Psoas muscle (tissue), 8 donors: ENCODE measurements at places on chromosomes 6 and 20.

DNA sequence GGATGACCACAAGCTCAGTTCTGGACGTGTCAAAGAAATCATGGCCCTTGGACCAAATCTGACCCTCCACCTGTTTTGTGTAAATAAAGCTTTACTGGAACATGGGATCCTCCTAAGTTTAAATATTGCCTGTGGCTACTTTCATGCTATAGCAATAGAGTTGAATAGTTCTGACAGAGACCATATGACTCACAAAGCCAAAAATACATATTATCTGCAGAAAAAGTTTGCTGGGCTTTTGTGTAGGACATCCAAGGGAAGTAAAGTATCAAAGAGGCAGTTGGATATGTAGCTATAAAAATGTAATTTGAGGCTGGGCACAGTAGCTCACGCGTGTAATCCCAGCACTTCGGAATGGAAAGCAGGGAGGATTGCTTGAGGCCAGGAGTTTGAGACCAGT lies 78.9 kb downstream of the TOX2 start:
- DNase-seq = no peak
- H3K27me3 ChIP-seq = no peaks in the 10 kb centered on the region

DNA sequence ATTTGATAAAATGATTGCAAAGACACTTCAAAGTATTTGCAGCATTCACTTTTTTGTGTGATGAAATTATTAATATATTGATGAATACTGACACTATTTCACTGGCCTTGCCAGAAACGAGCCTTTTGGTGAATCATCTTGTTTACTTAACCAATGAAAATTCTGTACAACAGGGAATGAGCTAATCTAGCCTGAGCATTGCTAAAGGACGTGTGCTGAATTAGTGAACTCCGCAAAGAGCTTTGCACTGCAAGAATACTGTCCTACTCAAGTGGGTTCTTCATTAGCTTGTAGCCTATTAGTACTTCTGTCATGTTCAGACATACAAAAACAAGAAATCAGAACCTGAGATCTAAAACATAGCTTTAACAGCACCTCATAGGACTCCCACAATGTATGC lies 172.0 kb upstream of the NRSN1 start:
- no peaks in the 10 kb centered on the region for H3K4me1 ChIP-seq
- H3K4me3 ChIP-seq = no peak overlapping the region
- H3K27ac ChIP-seq = no peak overlapping the region
- no peak for DNase-seq
- no peaks in the 10 kb centered on the region for H3K36me3 ChIP-seq

- H3K27ac ChIP-seq = no peak overlapping the region
- no peaks in the 10 kb centered on the region for H3K4me1 ChIP-seq
- H3K27me3 ChIP-seq = no peaks in the 10 kb centered on the region
- H3K36me3 ChIP-seq = no peaks in the 10 kb centered on the region
- no peak overlapping the region for H3K4me3 ChIP-seq
Observed at GRCh38 chr20:32727683-32728082, 15.6 kb downstream of the COMMD7 start.

- no peak for DNase-seq
- H3K27me3 ChIP-seq = no peaks in the 10 kb centered on the region
- no peak overlapping the region for H3K4me3 ChIP-seq
- peaks cover 30% of the 10 kb centered on the region for H3K4me1 ChIP-seq
Observed at GRCh38 chr6:140320081-140321080, 945.9 kb upstream of the CITED2 start.

DNA sequence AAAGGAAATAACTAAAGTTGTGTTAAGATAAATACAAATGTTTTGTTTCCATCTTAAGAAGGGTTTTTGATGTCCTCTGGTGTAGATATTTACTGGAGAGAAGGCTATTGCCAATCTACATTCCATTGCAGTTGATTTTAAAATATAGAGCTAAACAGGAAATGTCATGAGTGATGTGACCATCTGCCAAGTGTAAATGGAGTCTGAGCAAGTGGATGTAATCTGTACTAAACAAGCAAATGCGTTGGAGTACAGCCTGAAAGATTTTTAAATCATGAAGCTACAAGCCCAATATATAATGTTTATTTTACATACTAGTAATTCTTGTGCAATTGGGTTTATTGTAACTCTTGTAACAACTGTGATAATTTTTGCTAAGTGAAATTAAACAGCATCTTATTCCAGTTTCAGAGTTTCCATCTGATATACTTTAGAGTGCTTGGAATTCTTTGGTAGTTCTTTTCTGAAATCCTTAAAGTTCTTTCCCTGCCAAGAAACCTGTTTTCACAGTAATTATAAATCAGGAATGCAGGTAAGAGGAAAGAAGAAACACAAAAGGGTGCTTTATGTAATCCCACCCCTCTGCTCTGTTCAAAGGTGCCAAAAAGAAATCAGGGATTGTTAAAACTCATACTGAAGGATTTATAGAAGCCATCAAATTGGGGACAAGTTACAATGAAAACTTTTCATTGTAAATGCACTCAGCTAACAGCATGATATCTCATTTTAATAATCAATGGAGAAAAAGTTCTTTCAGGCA lies 47.2 kb upstream of the FLRT3 start:
- H3K36me3 ChIP-seq = no peaks in the 10 kb centered on the region
- H3K4me1 ChIP-seq = no peaks in the 10 kb centered on the region
- H3K27me3 ChIP-seq = no peaks in the 10 kb centered on the region
- H3K27ac ChIP-seq = no peak overlapping the region
- no peak for DNase-seq
- no peak overlapping the region for H3K4me3 ChIP-seq

GRCh38 chr6:32975886-32976285 lies 7.5 kb downstream of the BRD2 start:
- H3K4me3 ChIP-seq = peak overlapping the region; percentile 79
- no peak for DNase-seq
- H3K27ac ChIP-seq = no peak overlapping the region
- H3K27me3 ChIP-seq = no peaks in the 10 kb centered on the region
- peaks cover 35% of the 10 kb centered on the region for H3K36me3 ChIP-seq

GRCh38 chr6:12916006-12916405 lies 199.4 kb downstream of the PHACTR1 start:
- no peak overlapping the region for H3K27ac ChIP-seq
- no peaks in the 10 kb centered on the region for H3K36me3 ChIP-seq
- DNase-seq = no peak
- H3K27me3 ChIP-seq = no peaks in the 10 kb centered on the region
- no peak overlapping the region for H3K4me3 ChIP-seq

DNA sequence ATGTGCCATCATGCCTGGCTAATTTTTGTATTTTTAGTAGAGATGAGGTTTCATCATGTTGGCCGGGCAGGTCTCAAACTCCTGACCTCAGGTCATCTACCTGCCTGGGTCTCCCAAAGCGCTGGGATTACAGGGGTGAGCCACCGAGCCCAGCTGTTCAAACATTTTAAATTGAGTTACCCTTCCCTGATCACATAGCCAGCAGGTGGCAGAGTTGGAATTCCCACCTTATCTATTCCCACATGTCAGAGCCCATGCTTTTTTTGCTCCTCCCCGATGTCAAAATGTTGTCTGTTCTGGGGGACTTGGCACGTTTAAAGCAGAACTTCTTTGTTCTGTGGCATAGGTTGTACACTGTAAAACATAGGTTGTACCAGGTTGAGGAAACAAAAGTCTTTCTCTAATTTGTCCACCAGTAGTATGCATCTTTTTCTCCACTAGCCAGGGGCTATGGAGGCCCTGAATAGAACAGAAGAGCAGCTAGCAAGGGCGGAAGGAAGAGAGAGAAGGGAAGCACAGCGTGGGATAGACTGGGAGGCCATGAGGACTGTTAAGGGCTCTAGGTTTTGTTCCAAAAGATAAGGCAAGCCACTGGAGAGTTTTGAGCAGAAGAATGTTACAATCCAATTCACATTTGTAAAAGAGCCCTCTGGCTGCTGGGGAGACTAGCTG lies 7.3 kb upstream of the LBP start:
- no peak for DNase-seq
- H3K27ac ChIP-seq = no peak overlapping the region
- H3K36me3 ChIP-seq = no peaks in the 10 kb centered on the region
- no peaks in the 10 kb centered on the region for H3K27me3 ChIP-seq
- peaks cover 3% of the 10 kb centered on the region for H3K4me1 ChIP-seq

GRCh38 chr20:3933218-3933617 lies 44.0 kb downstream of the PANK2 start:
- peaks cover 43% of the 10 kb centered on the region for H3K4me1 ChIP-seq
- no peaks in the 10 kb centered on the region for H3K36me3 ChIP-seq
- peak overlapping the region; percentile 65 for H3K27ac ChIP-seq
- H3K27me3 ChIP-seq = no peaks in the 10 kb centered on the region

DNA sequence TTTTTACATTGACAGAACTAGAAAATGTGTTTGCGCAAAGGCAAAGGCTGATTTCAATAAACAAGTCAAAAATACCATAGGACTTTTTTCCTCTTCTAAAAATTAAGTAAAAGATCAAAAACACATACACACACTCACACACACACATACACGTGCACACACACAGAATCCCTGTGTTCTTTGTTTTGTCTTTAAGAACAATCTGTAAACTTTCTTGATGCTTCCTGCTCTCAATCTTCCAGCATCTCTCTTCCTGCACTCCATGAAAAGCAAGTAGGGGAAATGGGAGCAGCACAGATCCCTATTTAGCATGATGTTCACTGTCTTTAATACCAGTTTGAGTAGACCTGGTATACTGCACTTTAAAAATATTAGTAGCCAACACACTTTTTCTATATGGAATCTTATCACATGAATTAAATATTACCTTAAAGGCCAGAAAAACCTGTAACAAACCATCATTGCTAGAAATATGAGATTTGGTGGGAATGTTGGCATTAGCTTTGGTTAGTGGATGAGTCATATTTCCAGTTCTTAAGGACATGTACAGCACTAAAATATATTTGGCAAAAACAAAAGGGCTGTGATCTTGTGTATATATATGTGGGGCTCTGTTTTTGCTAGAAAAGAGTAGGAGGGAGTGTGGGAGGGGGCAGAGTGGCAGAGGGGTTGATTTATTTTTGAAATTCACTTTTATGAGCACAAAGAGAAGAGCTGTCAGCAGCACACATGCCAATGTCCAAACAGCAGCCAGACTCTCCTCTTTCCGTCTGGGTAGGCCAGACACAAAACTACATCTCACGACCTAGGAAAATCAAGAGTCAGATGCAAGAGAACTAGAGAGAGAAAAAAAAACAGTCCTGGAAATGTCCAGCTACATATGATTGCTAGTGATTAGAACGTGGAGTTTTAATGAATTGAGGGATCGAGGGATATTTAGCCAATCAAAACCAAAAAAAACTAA lies 4.6 kb downstream of the PTPRK start:
- H3K36me3 ChIP-seq = no peaks in the 10 kb centered on the region
- DNase-seq = no peak
- H3K4me1 ChIP-seq = peaks cover 18% of the 10 kb centered on the region
- no peak overlapping the region for H3K4me3 ChIP-seq
- H3K27me3 ChIP-seq = no peaks in the 10 kb centered on the region

DNA sequence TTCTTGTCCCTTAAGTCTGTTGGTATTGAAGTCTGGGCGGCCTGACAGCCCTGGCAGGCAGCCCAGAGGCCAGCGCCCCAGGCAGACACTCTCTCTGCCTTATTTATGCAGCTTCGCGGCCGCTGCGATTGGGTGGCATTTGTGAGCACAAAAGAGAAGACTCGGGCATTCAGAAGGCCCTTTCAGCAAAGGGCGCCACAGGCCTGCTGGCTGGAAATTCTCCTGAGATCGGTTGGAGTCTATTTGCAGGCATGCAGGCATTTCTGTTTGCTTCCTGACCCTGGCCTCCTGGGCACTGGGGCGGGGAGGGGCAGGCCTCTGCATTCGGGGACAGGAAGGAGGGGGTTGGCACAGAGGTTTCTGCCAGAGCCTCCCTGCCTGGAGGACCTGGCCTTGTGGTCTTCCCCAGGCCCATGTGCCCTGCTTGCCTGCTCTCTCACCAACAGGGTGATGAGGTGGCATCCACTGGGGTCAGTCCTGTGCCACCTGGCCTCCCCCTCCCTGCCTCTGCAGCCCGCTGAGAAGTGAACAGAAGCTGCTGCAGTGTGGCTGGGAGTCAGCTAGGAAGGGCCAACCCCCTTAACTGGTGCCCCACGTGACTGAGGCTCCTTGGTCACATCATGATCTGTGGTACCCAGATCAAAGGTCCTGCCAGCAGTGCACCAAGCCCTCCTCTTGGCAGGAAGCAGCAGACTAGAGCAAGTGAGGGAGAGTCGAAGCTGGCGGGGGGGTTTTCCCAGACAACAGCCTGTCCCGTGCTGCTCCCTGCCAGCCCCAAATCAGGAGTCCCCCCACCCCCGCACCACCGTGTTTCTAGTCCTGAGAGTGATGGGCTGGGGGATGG lies 16.6 kb upstream of the CCDC167 start:
- DNase-seq = no peak
- no peak overlapping the region for H3K4me3 ChIP-seq
- no peak overlapping the region for H3K27ac ChIP-seq
- no peaks in the 10 kb centered on the region for H3K27me3 ChIP-seq

GRCh38 chr20:3221398-3222226 lies 12.3 kb downstream of the ITPA start:
- DNase-seq = peak; percentile 79
- H3K4me3 ChIP-seq = no peak overlapping the region
- no peaks in the 10 kb centered on the region for H3K27me3 ChIP-seq
- peak overlapping the region; percentile 74 for H3K27ac ChIP-seq
- peaks cover 39% of the 10 kb centered on the region for H3K36me3 ChIP-seq
- H3K4me1 ChIP-seq = peaks cover 31% of the 10 kb centered on the region

GRCh38 chr6:62285612-62286469 lies at the start of gene KHDRBS2:
Gene KHDRBS2, minus strand, starts transcription at chr6:62286225.
- peak within 1 kb of the TSS; percentile 64 for H3K4me3 ChIP-seq
- H3K36me3 ChIP-seq = no peaks in the 10 kb centered on the region
- peaks cover 2% of the 10 kb centered on the region for H3K27me3 ChIP-seq
- H3K4me1 ChIP-seq = no peaks in the 10 kb centered on the region
- DNase-seq = peak; percentile 79

- H3K27me3 ChIP-seq = no peaks in the 10 kb centered on the region
- H3K4me3 ChIP-seq = no peak overlapping the region
- peaks cover 4% of the 10 kb centered on the region for H3K4me1 ChIP-seq
- peak; percentile 39 for DNase-seq
Observed at GRCh38 chr6:166330612-166331011, 11.7 kb downstream of the SFT2D1 start.

DNA sequence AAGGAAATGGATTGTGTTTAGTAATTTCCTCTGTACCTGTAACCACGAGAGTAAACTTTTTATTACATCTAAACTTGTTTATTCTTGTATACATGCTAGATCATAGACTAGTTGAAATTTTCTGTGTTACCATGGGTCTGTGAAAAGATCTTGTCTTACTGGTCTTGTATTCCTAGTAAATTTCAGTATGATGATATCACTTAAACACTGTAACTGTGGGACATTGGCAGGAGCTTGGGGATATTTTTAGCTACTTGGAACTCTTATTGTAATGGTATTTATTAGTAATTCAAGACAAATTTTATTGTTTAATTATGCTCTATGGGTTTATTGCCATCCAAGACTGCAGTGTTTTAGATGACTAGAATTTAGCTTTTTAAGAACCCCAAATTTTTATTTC lies 25.9 kb upstream of the TULP4 start:
- no peaks in the 10 kb centered on the region for H3K36me3 ChIP-seq
- no peak overlapping the region for H3K4me3 ChIP-seq
- no peaks in the 10 kb centered on the region for H3K27me3 ChIP-seq
- peaks cover 36% of the 10 kb centered on the region for H3K4me1 ChIP-seq
- H3K27ac ChIP-seq = no peak overlapping the region
- no peak for DNase-seq
